Stimulated activated CD4-positive, alpha-beta T cell treated with anti-CD3 and anti-CD28 coated beads, TNF-alpha, amount 100 ng/mL, for 1 hour (primary cell): ENCODE measurements at places on chromosomes 7 and 10.

DNA sequence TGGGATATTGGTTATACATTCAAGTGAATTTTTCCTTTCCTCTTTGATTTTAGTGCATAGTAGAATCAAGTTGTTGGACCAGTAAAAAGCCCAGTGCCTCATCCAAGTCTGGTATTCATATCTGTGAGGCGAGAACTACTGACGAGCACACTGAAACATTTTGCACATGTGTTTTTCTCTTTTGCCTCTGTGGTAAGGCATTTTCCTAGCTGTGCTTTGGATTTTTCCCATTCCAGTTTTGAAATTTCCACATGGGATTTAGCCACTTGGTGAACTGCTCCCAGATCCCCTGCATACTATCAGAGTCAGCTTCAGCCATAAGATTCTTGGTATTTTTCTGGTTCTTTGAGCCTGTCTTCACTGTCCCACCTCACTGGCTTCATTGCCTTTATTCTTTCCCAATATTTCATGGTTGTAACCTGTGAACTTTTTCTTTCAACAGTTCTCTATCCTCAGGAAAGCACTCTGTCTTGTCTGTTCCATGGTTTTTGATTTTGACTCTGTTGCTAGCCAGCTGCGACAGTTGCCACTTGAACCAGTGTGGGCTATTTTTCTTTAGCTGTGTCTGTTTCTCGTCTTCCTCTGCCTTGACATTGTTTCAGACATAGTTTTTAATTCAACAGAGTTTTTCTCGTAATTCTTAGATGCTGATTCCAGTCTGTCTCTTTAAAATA lies 239.0 kb downstream of the REEP3 start:
- DNase-seq: no peak

DNA sequence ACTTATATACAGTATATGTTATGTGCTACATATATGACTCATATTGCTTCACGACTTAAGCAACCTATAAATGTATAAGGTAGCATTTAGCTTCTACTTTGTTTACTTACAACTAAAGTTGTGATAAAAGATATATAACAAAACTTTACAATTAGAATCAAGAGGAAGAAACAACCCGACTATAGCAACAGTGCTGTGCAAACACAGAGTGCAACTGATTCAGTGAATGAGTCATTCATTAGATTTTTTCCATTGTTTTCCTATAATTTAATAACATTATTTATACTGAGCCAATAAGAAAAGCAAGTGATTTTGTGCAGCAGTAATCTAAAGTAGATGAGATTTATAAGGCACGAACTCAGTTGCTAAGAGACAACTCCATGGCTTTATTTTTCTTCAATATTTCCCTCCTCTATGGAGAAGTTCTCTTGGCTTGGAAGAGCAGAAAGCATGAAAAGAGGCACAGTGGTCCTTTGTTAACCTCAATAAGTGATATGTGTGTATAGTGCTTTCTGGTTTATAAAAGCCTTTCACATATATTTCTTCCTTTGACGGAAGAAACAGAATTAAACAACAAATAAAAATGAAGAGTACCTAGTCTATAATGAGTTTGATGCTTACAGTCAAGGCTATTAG lies 19.8 kb downstream of the CEP41 start:
- no peak for DNase-seq

DNA sequence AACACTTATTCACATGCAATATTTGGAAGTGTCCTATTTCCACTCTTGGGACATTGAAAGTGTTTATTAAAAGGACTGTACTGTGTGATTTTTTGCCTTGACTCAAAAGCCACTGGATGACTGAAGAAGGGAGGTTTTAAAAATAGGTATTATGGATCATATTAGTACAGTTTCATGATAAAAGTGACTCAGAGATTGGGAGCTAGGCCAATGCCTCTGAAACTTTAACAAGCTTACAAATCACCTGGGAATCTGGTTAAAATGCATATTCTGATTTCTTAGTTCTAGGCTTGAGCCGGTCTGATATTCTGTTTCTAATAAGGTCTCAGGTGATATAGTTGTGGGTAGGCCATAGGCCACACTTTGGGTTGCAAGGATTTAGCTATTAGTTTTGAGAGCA lies 191.2 kb downstream of the PLXDC2 start:
- no peak for DNase-seq

GRCh38 chr10:49606981-49607535 lies 3.1 kb upstream of the SLC18A3 start:
- peak; percentile 35 for DNase-seq

GRCh38 chr10:26931223-26931622 lies 70.5 kb upstream of the ABI1 start:
- DNase-seq: no peak

DNA sequence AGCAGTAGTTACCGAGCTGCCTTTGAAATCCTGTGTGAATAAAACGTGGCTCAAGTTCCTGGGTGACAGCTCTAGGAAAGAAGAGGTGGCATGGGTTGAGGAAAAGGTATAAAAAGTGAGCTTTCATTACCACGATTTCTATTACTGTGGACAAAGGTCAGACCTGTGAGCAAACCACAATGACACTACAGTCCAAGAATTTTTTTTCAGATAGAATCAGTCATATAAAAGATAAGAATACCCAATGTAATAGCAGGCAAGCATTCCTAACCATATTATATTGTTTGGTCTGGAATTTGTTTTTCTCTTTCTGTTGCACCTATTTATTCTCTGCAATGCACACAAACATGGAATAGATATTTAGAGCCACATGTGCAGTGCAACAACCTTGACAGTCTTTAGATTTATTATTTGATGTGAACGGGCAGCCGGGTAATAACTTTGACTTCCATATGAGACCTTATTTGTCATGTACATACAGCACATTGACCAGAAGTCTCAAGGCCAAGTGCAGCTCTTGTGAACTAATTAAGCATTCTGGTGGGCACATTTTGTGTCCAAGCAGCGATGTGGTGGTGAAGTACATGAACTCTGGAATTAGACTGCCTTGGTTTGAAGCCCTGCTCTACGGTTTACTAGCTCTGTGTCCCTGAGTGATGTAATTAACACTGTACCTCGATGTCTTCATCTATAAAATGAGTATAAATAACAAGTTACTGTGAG lies 156.8 kb downstream of the NRCAM start:
- DNase-seq: no peak

- no peak for DNase-seq
Observed at GRCh38 chr10:74213019-74213418, 62.0 kb downstream of the ADK start.

DNA sequence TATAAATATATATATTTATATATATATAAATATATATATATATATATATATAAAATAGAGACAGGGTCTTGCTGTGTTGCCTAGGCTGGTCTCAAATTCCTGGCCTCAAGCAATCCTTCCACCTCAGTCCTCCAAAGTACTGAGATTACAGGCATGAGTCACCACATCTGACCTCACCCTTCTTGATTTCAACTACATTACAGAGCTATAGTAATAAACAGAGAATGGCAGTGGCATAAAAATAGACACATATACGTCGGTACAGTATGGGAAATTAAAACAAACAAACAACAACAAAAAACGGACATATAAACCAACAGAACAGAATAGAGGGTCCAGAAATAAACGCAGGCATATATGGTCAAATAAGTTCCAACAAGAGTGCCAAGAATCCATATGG lies 77.6 kb upstream of the PPP1R3A start:
- no peak for DNase-seq

- no peak for DNase-seq
Observed at GRCh38 chr7:154653281-154653680, 349.6 kb downstream of the PAXIP1 start.

DNA sequence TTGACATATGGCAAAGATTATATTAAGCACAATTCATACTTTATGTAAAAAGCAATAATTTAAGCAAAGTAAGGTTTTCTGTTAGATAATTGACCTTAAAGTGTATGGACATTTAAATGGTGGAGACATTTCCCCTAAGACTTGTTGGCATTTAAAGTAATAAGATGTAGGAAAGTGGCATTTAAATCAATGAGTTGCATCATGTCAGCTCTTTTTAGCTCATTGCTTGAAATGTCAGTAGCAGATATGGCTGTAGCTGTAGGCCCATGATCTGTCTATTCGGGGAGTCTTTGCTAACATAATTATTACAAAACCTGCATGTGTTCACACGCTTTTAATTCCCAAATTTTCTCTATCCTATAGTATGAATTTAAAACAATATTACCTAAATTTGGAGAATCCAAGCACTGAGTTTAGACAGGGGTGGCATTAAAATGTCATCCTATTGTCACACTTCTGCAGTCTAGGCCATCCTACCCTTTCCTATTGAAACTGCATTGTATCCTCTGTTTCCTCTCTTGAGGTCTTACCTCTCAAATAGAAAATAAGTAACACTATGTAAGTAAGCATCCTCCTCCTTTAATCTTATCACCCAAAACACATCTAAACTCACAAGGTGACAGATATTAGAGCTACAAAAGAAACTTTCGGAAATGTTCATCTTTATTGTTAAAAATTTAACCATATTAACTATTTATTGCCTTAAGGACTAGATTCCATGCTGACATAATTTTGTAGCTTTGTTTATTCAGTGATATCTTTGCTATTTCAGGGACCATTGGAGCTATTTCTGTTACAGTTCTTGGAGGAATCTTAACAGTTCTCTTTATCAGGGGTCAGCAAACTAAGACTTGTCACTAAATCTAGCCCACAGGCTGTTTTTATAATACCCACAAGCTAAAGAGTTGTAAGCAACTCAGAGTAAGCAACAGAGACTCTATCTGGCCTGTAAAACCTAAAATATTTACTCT lies 91.2 kb downstream of the LCOR start:
- DNase-seq: no peak

DNA sequence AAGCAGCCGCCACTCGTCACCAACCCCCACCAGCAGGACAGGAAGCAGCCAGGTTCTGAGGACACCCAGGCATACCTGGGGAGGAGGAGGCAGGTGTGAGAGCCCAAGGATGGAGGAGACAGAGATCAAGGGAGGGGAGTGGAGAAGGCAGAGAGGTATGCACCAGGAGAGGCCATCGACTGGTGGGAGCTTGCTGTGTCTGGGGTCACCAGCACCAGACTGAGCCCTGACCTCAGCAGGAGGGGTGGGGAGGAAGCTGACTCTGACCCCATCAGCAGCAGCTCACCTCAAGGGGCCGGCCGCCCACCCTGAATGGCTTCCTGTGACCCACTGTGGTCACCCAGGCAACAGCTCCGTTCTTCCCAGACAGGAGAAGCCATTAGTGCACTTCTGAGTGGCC lies 7.8 kb downstream of the VIPR2 start:
- no peak for DNase-seq

DNA sequence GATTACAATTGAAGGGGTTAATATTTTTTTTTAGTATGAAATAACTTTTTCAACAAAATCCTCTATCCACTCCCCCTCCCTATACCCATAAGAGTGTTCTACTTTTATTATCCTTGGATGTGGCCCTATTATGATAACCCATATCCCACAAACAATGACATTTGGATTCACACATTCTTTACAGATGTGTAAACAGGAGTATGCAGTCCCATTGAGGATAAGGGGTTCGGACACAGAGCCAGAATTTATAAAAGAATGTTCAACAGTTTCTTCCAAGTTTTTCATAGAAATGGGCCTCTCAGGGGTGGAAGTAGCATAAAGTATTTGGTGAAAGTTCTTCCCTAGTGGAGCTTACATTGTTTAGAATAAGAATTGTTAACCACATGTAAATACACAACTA lies 16.1 kb upstream of the PCLO start:
- DNase-seq: no peak

- DNase-seq: no peak
Observed at GRCh38 chr7:13731643-13732042, 257.8 kb downstream of the ETV1 start.

DNA sequence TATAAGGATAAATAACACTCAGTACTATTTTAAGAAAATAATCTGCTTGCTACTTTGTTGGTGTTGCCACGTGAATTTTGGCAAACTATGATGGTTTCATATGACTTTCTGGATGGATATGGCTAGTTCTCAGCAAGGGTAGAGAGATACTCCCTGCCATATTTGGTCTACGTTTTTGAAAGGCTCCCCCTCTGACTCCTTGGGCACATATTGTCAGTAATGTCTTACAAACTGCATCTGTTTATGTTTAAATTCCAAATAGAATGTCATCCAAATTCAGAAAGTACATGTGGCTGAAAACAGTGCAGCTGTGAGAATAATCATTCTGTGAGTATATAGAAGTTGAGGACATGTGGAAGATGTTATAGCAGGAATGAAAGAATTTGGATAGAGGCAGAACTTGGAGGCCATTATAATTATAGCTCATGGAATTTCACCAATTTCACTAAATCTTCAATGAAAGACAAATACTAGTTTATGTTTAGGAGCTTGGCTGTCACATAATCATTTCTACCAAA lies 107.8 kb downstream of the SRI start:
- no peak for DNase-seq

DNA sequence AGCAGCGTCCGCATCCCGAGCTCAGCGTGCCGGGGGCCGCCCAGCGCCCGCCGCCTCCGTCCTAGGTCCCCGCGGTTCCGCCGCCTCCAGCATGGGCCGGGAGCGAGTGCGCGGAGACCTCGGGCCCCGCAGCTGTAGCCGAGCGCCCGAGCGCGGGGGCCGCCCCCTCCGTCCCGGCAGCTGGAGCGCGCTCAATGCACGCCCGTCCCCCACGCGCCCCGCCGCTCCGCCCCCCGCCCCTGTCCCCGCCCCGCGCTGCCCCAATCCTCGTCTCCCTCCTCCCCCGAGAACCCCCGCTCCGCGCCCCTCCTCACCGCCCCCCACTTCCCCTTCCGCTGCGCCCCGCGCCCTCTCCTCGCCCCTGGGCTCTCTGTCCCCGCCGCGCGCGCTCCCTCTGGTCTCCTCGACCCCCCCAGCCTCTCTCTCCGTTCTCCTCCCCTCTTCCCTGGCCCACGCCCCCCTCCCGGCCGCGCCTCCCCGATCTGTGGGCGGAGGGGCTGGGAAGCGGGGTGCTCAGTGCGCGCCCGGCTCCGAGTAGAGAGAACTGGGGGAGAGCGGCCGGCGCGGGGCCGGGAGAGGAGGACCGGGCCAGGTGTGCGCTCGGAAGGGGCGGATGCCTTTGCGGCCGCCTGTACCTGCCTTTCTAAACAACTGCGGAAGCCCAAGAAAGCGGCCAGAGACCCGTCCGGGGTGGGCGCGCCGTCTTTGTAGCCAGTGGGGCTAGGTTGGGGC lies at the start of gene VIPR2:
VIPR2 (minus strand) TSS at position 110 of the 732 bp plus-strand sequence; CDS start at position 14, 96 bp downstream.
- no peak for DNase-seq

DNA sequence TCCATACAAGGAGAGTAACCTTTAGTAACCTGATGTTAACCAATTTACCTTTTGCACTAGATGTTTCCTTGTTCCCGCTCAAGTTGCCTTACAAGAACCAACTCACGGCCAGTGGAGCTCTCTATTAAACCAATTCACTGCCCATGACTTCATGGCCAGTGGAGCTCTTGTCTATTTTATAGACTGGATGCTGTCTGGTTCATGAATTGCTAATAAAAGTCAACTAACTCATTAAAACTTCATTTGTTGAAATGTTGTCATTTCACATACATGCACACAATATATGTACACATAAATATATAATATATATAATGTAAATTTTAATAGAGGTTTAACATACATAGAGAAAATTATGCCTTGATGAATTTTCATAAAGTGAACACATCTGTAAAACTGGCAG lies 216.3 kb downstream of the RNLS start:
- DNase-seq: no peak
